H7 (cell line): ENCODE measurements at places on chromosomes 1 and 21.

GRCh38 chr1:60992165-60992564, 90.2 kb upstream of the NFIA start:
- no peak for DNase-seq

DNA sequence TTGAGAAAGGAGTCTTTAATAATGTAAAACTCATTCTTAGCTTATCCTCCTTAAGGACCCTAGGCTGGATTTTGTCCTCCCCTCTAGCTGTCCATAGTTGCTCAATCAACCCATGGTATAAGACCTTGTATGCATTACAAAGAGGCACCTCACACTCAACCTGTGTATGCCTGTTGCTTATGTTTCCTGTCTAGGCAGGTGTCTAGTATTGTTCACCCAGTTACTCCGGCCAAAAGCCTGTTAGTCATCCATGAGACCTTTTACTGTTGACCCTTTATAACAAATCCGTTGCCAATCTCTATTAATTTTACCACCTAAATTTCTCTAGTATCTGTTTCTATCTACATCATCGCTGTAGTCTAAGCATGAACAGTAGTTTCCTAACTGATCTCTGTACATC, 3.7 kb downstream of the LYPLAL1 start:
- DNase-seq = no peak

DNA sequence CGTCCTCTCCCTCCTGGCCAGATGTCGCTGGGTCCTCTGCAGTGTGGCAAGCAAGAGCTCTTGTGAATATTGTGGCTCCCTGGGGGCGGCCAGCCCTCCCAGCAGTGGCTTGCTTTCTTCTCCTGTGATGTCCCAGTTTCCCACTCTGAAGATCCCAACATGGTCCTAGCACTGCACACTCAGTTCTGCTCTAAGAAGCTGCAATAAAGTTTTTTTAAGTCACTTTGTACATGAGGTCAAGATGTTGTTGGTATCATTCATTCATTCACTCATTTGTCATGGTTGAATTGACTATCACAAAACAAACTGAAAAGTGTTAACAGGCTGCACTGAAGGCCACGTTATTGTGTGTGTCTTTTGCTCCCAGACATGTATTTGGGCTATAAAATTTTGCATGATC, 8.2 kb upstream of the PADI6 start:
- no peak for DNase-seq

- no peak for DNase-seq
Observed at GRCh38 chr1:111225091-111225490, 2.4 kb upstream of the CHI3L2 start.

DNA sequence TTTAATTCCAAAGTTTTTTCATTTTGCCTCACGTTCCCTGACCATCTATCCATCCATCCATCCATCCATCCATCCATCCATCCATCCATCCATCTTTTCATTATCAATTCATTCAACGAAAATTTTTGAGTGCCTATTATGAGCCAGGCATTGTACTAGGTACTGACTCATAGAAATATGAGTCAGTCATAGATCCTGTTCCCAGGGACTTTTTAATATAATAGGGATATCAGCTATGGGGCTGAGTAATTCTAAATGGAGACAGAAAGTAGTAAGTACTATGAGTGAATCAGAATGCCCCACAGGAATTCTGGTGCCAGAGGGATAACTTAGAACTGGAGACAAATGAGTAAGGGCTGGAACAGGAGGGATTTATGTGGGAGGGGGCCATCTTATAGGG, 49.8 kb upstream of the GNG12 start:
- DNase-seq = no peak

DNA sequence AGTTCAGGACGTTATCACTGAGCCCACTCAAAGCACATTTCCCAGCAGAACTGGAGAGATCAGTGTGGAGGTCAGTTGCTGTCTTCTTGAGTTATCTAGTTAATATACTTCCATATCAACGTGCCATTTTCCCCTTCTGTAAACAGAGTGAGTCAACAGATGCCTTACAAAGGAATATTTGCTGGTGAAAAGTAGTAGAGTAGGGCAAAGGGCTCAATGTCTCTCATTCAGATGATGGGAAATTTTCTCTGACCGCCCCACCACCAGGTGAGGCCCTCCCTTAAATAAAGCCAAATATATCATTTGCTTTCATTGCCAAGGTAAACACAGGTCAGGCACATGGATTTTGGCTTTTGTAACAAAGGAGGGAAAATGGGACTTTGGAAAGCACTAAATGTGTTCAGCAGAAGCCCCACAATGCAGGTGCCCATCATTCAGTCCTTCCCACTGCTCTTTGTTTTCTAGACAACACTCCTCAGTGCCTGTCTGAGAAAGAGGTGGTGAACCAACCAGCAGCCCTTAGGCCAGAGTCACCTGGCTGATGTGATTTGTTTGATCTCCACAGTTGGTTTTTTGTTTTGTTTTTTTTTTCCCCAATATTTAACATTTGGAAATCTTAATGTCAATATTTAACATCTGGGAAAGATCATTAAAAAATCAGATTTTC, 40.5 kb upstream of the SAMD13 start:
- no peak for DNase-seq

GRCh38 chr1:236717811-236718210, 31.5 kb downstream of the ACTN2 start:
- DNase-seq = no peak

- no peak for DNase-seq
Observed at GRCh38 chr1:214360116-214360515, 79.2 kb downstream of the SMYD2 start.

GRCh38 chr1:221166559-221167318, 287.5 kb downstream of the HLX start:
- DNase-seq = no peak

- no peak for DNase-seq
Observed at GRCh38 chr1:70195342-70195741, 10.0 kb downstream of the LRRC40 start.

DNA sequence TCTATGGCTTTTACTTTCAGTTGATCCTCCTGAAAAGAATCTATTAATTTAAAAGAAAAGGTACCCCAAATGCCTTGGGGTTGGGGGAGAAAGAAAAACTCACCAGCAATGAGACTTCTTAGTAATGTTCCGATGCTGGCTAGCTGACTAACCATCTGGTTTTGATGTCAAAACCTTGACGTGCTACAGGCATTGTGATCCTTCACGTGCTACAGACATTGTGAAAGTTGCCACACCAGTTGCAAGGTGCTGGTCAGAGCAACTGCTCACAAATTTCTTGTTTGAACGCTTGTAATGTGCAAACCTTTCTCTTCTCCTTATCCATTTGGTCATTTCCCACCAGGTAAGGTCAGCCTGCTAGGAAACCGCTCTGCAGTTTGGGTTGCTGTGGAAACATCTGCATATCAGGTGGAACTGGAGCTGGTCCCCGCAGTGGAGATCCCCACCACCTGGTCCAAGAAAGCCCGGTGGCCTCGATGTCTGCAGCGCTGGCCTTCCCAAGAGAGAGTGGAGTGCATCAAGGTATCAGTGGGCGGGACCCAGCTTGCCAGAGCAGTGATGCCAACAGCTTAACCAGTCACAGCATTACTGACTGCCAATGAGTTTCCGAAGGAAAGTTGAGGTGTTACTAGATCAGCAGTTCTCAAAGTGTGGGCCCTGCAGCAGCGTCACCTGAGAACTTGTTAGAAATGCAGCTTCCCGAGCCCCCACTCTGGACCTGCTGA, 16.1 kb downstream of the MAB21L3 start:
- no peak for DNase-seq

DNA sequence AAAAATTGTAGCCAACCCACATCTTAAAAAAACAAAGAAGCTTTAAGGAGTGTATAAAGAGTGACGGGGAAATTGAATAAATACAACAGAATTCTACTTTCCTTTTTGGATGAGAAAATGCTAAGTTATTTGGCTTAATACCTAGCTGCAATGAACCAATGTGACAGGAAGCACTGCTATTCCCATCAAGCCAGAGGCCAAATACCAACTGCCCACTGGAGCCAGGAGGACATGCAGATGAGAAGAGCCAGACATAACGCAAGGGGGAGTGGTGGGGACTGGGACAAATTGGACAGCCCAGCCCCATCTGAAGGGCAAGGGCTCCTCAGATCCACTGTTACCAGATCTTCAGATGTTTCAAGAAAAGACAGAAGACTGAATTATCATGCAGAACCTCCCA, 25.7 kb downstream of the DNAJC11 start:
- no peak for DNase-seq

GRCh38 chr1:228005511-228006033, 1.2 kb upstream of the WNT3A start:
- peak; percentile 68 for DNase-seq

DNA sequence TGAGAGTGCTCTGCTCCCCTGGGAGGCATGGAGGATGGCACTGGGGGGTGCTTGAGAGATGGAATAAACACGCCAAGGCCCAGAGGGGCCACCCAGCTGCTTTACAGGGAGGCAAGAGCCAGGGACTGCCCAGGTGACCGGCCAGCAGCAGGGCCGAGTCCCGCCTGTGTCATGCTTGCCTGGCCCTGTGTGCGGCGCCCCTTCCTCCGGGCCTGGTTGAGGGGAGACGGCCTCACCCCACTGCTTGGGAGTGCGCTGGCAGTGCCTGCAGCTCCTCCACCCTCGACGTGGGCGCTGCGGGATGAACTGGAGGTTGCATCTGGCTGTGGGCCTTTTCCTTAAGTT, 33.1 kb upstream of the COL6A2 start:
- peak; percentile 67 for DNase-seq

DNA sequence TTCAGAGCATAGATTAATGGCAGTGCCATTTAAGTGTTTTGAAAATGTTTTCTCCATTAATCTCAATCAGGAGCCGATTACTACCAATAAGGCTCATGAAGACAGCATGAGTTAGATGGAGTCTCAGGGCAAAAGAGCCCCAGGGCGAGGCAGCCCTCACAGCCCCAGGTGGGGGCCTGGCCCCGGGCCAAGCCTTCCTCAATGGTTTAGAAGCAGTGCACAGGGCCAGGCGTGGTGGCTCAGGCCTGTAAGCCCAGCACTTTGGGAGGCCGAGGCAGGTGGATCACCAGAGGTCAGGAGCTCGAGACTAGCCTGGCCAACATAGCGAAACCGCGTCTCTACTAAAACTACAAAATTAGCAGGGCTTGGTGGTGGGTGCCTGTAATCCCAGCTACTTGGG, 348.1 kb upstream of the VAMP3 start:
- no peak for DNase-seq

DNA sequence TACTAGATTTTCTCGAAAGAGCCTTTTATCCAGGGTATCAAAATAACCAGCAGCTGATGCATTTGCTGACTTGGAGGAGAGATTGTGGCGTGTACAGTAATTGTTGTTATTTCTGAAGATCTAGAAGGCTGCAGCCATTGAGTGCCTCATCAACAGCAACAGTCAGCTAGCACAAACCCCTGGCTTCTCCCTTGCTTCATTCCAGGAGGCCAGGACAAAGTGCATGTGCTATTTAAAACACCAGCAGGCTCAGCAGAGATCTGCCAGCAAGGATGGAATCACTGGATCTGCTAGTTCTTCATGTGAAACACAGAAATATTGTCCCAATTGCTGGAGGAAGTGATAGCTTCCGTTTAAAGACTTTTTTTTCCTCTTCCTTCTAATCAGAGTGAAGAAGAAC, 2.8 kb upstream of the NGF start:
- DNase-seq = no peak

GRCh38 chr1:119007339-119007669, 19.2 kb upstream of the TBX15 start:
- DNase-seq = peak; percentile 64

DNA sequence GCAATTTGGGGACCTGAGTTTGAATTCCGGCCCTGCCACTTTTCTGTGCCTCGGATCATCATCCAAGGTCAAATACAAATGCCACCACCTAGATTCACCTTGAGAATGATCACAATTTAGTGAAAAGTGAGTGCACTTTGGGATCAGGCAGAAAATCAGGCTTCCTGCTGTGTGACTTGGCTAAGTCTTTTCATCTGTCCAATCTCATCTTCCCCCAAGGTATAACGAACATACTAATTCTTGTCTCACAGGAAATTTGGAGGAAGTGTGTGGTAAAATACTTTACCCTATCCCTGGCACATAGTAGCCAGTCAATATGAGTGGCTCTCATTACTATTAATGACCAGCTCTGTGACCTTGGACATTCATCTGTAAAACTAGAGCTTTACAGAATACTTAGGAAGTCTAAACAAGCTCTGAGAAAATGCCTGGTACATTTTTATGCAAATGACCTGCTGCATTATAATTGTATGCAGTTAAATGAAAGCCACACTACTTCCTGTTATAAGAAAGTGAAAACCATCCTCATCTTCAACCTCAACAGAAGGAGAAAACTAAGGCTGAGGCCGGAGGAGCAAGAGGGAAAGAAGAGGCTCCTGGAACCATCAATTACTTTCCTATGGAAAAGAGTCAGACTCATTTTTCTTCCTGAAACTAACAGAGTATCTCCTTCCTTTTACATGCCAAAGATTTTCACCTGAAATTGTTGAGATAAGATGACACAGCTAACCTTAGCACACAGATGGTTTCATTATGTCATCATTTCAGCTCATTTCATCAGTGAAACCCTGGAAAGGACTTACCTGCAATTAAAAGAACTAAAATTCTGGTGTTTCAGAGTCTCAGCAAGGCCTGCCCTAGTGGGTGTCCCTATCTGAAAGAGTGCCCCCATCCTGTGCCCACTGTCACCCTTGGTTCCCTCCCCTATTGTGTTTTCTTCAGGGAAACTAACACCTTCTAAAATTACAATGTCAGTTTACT, 32.6 kb upstream of the RGS8 start:
- no peak for DNase-seq

DNA sequence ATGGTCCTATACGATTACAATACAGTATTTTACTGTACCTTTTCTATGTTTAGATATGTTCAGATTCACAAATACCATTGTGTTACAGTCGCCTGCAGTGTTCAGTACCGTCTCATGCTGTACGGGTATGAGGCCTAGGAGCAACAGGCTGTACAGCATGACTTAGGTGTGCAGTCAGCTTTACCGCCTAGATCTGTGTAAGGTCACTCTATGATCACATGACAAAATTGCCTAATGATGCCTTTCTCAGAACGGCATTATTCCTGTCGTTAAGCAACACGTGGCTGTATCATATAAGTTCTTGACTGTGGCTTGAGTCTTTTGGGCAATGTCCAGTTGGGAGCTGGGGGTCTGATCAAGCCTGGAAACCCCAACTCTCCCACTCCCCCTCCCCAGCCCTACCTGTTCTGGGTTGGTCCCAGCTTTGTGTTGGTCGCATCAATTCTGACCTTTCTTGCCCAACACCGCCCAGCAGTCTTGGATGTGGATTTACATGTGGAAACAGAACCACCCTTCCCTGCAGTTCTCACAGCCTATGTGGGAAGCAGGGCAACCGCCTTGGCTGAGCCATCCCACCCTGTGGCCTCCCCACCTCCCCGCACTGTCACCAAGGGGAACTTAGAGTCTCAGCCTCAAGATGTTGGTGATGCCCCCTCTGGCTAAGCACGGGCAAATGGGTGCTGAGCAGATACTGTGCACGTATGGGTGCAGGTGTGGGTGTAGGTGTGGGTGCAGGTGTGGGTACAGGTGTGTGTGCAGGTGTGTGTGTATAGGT, 80.2 kb upstream of the ACTL8 start:
- DNase-seq = no peak

DNA sequence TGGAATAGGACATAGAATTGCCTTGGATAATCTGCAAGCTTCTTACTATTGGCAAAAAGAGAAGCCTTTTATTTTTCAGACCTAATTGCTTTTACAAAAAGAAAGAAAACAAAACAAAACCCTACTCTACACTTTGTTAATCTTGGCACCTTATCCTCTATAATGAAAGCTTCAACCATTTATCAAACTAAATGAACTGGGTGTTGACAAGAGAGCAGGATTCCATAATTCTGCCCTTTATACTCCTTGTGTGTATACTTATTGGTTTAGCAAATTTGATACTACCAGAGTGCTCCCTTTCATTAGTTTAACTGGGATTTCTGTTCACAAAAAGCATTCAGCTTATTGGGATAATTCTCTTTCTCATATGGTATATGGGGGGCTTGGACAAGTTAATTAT, 3.0 kb upstream of the TMCC2 start:
- DNase-seq = no peak

GRCh38 chr1:41280202-41281032, 38.3 kb upstream of the SCMH1 start:
- no peak for DNase-seq
